ENCODE measurements at places on chromosomes 7 and 10.

DNA sequence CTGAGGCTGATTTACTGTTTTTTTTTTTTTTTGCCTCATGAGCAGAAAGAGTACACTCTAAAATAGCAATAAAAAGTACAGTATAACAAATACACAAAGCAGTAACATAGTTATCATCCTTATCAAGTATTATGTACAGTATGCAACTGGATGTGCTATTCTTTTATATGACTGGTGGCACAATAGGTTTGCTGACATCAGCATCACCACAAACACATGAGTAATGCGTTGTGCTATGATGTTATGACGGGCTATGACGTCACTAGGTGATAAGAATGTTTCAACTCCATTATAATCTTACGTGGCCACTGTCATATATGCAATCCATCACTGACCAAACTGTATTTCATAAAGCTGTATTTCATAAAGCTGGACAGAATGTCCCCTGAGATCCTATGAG, 189.2 kb upstream of the GLI3 start:
- DNase-seq: no peak

- no peak for DNase-seq
Observed at GRCh38 chr10:66555061-66555460, 370.8 kb upstream of the LRRTM3 start.

DNA sequence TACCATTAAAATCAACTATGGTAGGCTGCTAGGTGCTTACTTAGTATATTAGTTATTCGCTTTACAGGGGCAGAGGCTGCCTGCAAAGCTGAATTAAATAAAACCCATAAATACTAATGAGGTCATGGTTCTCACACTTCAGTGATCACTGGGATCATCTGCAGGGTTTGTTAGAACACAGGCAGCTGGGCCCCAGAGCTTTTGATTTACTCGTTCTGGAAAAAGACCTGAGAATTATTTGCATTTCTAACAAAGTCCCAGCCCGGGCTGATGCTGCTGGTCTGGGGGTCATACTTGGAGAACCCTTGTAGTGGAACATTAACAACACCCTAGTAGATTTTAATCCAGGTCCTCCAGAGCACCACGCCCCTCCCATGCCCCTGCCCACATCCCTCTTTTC, 8.5 kb downstream of the UCN3 start:
- no peak for DNase-seq

GRCh38 chr7:151432658-151433521, 7.1 kb downstream of the CRYGN start:
- DNase-seq: no peak

- DNase-seq: no peak
Observed at GRCh38 chr7:105935250-105935649, 27.8 kb upstream of the CDHR3 start.

DNA sequence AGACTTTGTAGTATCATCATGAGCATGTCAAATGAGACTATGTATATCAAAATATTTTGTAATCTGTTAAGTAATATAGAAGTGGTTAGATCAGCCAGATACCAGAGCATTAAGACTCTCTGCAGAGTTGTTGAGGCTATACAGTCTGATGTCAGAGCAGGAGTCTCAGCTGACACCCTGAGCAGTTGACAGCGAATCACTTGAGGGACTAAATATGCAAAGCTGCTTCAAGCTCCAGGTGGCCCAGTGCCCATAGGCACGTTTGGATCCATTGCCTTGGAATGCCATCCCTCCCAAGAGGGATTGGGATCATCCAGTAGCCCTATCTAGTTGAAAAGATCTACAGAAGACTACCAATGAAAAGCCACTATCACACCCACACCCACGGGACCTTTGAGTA, 210.2 kb downstream of the TAX1BP1 start:
- DNase-seq: no peak

- DNase-seq: no peak
Observed at GRCh38 chr10:29731760-29732159, 97.0 kb upstream of the SVIL start.

- no peak for DNase-seq
Observed at GRCh38 chr7:37510043-37510634, 61.5 kb upstream of the ELMO1 start.

GRCh38 chr10:100858261-100858660, 54.5 kb upstream of the SLF2 start:
- DNase-seq: no peak

DNA sequence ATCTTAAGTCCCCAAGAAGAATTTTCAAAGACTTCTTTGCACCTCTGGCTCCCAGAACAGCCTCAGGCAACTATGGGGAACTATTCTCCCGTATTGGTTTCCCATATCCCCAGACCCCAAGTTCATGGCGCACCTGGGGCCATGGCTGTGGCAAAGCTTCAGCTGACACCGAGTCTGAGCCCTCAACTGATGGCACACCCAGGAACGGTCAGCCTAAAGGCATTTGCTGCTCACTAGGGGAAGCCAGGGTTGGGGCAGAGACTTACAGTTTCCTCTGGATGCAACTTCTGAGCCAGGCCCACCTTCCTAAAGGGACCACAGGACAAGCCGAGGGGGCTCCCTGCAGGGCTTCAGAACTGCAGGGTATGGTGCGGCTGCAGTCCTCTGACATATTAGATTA, 13.7 kb upstream of the CPA1 start:
- no peak for DNase-seq

GRCh38 chr7:95330961-95331337, 6.6 kb upstream of the PON1 start:
- DNase-seq: no peak

DNA sequence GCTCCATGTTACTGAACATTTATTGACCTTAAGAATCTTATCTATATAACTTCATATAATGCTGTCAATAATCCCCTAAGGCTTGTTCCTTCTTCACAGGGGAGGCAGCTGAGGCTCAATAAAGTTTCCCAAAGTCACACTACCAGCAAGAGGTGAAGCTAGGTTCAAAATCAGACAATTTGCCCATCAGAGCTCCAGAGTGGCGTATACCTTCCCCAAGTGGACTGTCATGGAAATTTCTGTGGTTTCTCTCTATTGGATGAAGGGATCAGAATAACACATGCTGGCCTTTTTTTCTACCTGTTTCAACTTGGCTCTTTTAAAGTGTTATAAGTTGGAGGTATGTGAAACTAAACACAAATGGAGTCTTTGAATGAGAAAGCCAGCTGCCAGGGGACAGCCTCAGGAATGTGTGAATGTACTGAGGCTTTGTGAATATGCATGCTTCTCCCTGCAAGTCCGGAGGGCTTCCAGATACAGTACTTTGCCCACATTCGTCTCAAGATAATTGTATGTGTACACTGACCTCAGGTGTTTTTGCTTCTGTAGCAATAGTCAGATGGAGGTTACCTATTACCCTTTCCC, 656.3 kb upstream of the CELF2 start:
- no peak for DNase-seq

- DNase-seq: no peak
Observed at GRCh38 chr10:82267465-82267864, 392.5 kb downstream of the NRG3 start.

GRCh38 chr7:157507987-157508386, 171.2 kb downstream of the DNAJB6 start:
- no peak for DNase-seq

DNA sequence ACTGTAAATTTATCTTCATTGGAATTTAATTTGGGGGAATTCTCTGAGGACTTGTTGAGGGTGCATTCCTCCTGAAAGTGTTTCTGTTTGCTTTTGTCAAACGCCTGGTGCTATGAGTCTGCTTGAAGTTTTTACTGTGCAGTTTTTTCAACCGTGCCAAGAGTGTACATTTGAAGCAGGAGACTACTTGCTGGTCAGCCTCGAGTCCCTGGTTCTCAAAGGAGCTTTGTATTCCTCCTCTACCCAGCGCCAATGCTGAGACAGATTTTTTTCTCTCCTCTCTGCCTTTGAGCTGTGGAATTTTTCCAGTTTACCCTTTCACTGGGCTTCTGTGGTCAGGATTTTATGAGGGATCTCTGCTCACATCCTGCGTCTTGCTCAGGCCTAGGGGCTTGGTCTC, 62.1 kb downstream of the NPY start:
- no peak for DNase-seq

DNA sequence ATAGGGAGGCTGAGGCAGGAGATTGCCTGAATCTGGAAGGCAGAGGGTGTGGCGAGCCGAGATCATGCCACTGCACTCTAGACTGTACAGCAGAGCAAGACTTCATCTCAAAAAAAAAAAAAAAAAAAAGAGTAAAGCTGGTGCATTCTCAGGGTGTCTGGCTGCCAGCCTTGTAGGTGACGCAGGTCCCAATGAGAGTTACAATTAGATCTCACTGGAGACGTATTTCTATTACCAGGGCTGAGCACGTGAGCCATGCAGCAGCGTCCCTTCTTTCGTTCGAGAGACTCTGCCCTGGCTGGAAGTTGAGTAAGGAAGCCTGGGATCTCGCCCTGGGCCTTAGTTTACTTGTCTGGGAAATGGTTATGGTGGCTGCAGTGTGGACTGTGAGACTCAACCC, 22.4 kb upstream of the ZMIZ1 start:
- DNase-seq: no peak

All from RWPE1 (cell line).